ENCODE measurements at places on chromosomes 7 and 10.

- no peak for DNase-seq
These were observed 700 bp downstream of the H2BK1 start for GRCh38 chr7:151209588-151209987.

GRCh38 chr10:103086261-103086660, 106.8 kb downstream of the NT5C2 start:
- no peak for DNase-seq

DNA sequence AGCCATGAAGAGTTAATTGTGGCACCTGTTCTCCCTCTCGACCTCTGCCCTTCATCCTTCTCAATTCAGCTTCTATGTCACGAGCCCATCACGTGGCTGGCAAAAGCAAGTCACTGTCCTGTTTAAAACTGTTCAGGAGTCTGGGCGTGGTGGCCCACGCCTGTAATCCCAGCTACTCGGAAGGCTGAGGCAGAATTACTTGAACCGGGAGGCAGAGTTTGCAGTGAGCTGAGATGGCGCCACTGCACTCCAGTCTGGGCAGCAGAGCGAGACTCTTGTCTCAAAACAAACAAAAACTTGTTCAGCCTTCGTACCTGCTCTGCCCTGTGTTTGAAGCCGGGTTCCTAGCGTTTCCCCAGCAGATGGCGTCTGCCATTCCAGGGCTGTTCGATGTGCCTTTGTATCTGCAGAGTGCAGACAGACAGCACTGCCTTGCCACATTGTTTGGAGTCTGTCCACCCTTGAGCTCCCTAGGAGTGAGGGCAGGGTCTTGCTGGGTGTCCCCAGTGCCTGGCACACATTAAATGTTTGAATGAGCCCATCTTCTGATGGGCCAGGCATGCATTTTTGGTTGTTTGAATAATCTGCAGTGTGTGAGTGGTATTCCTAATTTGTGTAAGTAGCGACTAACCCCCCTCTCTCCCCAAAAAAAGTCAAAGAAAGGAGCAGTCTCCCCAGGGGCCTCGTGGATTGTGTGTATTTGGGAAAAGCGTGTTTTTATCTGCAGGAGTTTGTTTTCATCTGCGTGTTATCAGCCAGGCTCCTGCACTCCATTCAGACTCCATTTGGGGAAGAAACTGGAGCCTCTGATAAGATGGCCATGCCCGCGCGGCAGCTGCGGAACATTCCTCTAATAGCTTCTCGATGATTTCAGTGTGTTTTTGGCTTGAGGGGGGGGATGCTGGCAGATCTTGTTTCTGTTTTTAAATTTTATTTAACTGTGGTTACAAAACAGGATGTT, 61.2 kb downstream of the DNAJB6 start:
- no peak for DNase-seq

DNA sequence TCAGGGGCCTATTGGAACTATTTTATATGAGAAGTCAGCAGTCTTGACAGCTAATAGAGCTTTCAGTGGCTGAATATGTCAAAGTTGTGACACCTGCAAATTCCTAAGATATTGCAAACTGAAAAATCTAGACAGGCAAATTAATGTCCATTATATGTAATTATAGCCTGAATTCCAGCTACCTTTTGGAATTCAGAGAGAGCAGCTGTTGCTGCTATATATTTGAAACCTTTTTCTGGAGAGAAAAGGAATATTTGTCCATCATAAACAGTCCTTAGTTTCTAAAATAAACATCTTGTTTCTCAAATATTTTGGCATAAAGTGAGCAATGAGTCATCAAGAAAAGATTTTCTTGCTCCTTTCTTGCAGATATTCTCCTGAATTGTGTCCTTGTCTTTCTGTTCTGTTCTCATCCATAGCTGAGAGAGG, 408.9 kb upstream of the SEMA3D start:
- no peak for DNase-seq

DNA sequence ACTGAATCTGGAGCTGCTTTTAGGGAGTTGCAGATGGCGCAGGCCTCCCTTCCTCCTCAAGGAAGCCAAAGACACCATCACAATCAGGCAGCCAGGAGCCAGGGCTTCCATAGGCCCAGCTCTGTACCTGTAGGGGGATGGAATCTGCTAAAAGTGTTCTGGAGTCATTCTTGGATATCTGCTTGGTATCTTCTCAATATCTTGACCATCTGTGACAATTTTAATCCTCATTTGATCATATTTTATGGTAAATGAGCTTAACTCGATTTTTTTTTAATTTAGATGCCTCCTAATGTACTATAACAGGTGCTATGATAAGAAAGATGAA, 3.1 kb downstream of the ST7 start:
- no peak for DNase-seq

GRCh38 chr10:73095481-73096021, 1.1 kb downstream of the P4HA1 start:
- DNase-seq, result peak; percentile 12

DNA sequence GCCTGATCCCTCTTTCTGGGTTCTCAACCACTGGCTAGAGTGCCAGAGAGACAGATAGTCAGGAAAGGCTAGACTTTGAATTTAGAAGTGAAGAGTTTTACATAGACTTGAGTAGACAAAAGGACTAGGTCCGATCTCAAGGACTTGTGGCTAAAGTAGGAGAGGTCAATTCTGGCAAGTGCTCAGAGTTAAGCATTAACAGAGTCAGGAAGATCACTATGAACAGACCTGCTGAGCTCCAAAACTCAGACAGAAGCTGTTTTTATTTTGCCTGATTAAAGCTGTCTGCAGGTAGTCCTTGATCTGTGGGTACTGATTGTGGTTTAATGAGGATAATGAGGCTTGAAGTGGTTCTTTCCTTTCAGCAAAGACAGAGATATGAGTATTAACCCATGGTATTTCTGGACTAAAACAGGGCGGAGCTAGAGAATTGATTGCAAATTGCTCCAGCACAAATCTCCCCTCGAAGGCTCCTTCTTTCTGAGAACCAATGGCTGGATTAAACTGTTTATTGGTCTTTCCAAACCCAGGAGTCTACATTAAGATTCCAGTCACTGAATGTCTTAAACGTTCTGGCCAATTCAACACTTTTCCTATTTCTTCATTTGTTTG, 423.2 kb downstream of the IPMK start:
- DNase-seq, result no peak

- no peak for DNase-seq
These were observed 41.5 kb upstream of the SMIM30 start for GRCh38 chr7:113159746-113160339.

DNA sequence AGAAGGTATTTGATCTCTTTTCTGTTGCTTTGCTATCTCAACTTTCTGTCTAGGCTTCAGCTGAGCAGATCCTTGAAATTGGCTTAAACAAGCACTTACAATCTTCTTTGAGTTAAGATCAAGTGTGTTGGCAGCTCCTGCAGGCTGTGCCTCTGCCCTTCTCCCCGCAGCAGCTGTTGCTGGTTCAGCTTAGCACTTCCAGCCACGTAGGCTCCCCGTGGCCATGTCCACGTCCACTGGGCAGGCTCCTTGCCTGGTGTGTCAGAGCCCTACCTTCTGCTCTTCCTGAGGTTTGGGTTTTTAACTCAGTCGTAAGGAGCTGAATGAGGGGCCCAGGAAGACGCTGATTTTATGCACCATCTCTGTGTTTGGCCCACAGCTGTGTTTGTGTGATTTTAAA, 47.2 kb downstream of the CAMK1D start:
- DNase-seq, result no peak

- DNase-seq, result no peak
These were observed 47.4 kb upstream of the CFAP46 start for GRCh38 chr10:132989476-132990415.

DNA sequence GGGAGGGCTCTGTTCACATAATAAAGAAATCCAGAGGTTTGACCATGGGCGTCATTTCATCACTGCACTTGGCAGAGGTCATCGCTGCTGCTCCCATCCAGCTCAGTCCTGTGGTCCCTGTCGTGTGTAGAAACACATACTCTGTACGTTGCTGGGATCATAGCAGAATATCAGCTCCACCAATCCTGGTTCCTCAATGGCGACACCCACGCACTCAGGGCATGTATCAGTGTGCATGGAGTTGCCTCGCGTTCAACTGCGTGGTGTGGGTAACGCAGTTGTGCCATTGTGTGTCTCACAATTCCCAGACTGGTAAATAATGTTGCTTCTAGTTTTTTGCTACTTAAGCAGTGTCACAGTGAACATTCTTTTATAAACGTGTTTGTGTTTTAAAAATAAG, 111.1 kb downstream of the LHPP start:
- DNase-seq, result no peak

DNA sequence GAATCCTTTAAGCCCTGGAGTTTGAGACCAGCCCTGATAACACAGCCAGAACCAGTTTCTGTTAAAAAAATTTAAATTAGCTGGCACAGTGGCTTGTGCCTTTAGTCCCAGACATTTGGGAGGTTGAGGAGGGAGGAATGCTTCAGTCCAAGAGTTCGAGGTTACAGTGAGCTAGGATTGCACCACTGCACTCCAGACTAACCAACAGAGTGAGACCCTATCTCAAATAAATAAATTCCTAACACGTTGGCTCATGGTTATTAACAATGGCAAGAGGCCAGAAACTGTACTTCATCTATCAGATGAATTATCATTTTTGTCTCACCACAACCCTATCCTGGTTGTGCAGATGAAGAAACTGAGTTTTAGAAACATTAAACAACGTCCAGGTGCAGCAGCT, 2.1 kb upstream of the PPIA start:
- DNase-seq, result no peak
